Central memory CD4-positive, alpha-beta T cell (primary cell): ENCODE measurements at places on chromosomes 6 and 20.

GRCh38 chr6:125228981-125229479 lies 72.7 kb downstream of the HDDC2 start:
- DNase-seq, result no peak

GRCh38 chr6:44002593-44003344 lies 124.5 kb downstream of the MRPL14 start:
- DNase-seq, result peak; percentile 44

- DNase-seq, result no peak
Measured at GRCh38 chr6:143955971-143956370, 52.1 kb downstream of the PLAGL1 start.

- DNase-seq, result no peak
Measured at GRCh38 chr6:20279051-20279450, 66.8 kb upstream of the MBOAT1 start.

GRCh38 chr20:62248890-62249560 lies 10.7 kb downstream of the OSBPL2 start:
- no peak for DNase-seq

DNA sequence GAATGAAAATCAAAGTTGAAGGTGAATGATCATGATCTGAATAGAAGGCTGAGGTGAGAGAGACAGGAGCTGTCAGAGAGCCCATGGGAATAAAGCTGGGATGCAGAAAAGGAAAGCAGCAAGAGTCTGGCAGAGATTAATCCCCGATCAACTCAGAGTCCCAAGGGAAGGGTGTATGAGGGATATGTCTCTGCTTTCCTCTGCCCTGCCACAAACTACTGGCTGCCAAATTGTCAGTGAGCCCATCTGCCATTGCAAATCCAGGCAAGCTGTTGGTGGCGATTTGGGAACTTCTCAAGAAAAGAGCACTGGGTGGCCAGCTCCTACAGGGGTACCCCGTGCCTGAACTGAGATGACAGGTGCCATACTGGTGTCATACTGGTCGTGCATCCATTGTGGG lies 705.5 kb upstream of the MAN1A1 start:
- no peak for DNase-seq
